ENCODE measurements at places on chromosomes 1 and 21.

DNA sequence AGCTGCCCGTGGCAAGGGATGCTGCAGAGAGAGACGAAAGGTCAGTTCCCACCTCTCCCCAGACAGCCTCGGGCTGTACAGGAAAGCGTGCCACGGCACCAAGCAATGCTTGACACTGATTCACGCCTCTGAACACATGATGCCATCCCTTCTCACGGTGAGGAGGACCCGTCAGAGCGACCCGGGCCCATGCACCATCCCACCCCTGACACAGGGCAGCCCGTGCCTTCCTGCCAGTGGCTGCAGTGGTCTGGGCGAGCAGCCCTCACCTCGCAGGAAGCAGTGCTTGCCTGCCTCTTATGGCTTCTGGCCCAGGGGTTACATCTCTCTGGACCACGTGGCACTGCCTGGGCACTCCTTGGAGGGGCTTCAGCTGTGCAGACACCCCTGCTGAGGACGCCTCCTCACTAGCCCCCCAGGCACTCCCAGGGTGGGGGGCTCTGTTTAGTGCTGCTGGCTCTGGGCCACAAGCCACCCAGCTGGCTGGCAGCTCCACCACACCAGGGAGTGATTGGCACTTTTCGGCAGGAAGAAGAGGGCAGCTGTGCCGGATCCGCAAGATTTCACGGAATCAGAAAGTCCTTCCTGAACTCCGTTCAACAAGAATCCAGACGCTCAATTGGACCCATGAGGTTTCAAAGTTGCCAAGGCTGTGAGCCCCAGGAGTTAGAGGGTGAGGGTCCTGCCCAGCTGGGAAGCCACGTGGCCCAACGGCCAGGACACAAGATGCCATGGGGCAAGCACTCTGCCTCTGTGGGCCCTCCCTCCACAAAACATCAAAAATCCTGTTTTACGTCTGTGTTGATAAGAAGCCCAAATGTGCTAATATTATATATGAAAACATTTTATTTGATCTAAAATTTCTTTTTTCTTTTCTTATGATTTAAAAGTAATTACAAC lies 34.8 kb upstream of the SLC19A1 start:
- no peak for DNase-seq

- DNase-seq, result no peak
These were observed 20.9 kb upstream of the TGFB2 start for GRCh38 chr1:218324226-218324580.

DNA sequence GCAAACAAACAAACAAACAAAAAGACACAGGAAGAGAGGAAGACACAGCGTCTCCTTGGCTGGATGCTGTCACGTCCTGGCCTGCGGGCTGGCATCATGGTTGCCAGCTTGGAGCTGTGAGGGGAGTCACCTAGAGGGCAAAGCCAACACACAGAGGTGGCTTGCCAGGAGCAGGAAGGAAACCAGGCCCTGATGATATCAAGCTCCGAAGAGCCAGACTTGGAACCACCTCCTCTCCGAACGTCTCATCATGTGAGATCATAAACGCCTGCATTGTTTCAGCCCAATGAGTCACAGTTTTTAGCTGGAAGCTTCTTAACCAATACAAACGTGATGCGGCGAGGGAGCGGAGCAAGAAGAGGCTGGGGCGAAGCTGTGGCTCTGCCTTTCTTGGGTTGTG lies 8.7 kb downstream of the PLA2G2D start:
- DNase-seq, result no peak

GRCh38 chr1:237386362-237387143 lies 344.6 kb downstream of the RYR2 start:
- DNase-seq, result peak; percentile 21

- DNase-seq, result no peak
These were observed 8.5 kb downstream of the PRAMEF1 start for GRCh38 chr1:12799730-12800129.

DNA sequence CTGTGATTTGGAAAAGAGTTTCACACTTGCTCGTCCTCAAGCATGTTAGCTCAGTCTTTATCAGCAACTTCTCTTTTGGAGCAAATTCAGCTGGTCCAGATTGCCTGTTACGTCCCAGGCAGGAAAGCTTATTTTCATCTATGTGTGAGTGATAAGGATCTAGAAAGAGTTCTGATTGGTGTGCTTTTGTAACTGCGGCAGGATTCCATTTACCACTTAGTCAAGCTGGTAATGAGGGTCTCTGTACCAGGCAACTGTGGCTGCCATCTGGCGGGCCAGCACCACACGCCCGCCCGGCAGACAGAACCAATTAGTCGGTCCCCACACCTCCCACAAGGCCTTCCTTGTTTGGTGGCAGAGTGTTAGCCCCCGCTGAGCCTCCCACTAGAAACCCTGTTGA lies 21.0 kb downstream of the C1orf87 start:
- DNase-seq, result no peak

GRCh38 chr1:108072212-108072611 lies 107.2 kb upstream of the VAV3 start:
- no peak for DNase-seq

DNA sequence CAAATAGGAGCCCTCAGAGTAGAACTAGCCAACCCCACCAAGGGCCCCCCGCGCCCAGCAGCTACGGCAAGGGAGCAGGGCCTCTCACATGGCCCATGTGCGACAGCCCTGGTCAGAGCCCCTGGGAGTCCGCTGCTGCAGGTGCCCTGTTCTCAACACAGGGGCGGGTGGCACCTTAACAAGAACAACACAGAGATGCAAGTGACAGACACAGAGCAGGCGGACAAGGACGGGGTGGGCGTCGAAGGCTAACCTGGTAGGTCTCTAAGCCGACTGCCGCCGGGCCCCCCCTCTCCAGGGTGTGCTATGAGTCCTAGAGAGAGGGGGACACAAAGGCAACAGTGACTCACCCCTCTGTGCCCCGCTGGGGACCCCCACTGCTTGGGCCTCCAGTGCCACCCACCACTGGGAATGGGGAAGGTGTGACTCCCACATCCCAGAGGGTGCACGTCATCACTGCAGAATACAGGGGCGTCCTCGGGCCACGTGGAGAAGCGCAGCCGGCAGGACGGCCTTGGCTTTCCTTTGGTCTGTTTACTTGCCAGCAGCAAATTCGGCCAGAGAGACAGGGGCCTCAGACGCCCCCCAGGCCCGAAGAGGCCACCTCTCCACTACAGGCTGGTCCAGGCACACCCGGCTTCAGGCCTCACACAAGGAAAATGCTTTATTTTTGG lies 44.8 kb downstream of the PRDM15 start:
- no peak for DNase-seq

GRCh38 chr1:167797015-167797414 lies 75.2 kb downstream of the MPZL1 start:
- DNase-seq, result no peak

DNA sequence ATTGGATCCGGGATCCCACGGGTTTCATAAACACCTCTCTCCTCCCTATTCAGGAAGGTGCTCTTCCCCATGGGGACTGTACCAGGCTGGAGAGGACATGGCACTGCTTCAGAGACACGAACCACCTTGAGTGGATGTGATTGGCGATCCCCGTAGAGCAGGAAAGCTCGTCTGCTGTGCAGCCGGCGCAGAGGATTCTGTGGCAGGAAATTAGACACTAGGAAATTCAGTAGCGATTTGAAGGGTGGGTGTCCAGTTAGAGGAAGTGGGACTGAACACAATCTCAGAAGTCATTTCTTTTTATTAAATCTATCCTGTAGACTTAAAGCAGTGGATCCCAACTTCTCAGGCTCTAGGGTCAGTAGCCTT lies 767 bp downstream of the PDIK1L start:
- DNase-seq, result no peak

- no peak for DNase-seq
These were observed 45.2 kb upstream of the KCNA3 start for GRCh38 chr1:110719908-110720307.

DNA sequence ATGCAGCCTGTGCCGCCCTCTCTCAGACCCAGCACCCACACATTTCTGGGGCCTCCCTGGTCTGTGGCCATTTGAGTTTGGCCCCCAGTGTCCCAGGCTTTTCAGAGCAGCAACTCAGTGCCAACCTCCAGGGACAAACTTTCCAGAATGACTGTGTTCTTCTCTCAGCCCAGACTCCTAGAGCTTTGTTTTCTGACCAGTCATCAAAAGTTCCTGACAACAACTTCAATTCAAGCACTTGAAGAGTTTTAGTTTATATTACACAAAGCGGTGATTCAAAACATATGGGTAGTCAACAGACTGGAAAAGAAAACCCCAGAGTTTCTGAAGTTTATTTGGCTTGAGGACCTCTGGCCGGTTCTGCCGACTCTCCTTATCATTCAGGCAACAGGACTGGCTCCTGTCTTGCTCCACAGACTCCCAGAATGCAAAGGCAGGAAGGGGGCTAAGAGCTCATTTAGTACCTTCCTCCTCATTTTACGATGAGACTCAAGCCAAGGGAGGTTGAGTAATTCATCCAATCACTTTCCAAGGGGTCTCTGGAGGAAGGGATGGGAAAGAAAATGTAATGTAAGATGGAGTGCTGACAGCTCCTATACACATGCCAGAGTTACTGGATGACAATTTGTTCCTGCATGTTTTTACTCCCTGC lies 27.0 kb upstream of the TIAM1 start:
- no peak for DNase-seq

DNA sequence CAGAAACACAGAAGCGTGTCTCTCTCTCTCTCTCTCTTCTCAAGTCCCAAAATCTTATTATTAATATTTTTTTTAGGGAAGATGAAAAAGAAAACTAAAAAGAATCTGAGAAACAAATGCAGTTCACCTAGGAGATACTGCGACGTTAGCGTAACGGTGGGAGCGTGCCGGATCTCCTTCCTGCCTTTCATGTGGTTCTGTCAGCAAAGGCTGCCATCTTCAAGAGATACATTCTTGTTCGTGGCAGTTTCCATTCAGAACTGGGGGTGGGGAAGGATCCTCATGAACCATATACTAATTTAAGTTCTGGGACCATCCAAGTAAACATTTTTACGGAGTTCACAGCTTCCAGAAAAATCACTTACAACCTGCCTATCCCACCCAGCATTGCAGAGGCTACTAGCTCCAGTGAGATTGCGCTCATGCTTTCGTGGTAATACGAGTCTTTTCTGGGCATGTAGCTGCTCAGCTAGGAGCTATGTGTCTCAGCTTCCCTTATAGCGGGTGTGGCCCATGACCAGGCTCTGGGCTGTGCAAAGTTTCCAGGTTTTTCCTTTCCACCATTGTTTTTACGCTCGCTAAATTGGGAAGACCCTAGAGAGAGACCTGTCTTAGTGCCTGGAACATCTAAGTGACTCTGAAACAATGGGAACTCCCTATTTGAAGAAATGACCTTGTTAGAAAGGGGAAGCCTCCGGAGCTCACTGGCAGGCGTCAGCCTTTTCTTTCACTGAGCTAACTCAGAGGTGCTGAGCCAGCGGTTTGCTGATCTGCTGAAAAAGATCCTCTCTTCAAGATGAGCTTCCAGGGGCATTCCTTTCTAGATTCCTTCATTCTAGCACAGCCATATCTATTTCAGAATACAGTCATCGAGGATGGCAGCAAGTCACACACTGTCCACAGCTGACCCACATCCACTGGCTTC lies 17.3 kb downstream of the SLAMF1 start:
- no peak for DNase-seq

GRCh38 chr1:21874778-21875547 lies 62.1 kb downstream of the HSPG2 start:
- no peak for DNase-seq

DNA sequence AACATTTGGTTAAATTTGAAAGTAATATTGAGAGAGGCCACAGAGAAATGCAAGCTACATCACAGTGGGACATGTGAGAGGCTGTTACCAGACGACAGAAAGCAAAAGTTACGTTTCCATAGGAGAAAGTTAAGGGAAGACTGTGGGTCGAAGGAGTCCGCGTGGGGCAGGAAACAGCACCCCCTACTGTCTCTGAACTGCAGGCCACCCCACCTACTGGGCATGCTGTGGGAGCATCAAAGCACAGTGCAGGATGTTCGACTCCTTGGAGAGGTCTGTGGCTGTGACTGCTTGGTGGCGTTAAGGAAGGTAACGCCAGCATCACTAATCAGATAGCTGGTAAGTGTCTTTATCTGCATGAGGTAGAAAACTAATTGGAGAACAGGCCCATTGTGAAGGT lies 123.9 kb downstream of the PTBP2 start:
- no peak for DNase-seq

GRCh38 chr1:221430152-221430960 lies 311.5 kb downstream of the DUSP10 start:
- DNase-seq, result no peak

DNA sequence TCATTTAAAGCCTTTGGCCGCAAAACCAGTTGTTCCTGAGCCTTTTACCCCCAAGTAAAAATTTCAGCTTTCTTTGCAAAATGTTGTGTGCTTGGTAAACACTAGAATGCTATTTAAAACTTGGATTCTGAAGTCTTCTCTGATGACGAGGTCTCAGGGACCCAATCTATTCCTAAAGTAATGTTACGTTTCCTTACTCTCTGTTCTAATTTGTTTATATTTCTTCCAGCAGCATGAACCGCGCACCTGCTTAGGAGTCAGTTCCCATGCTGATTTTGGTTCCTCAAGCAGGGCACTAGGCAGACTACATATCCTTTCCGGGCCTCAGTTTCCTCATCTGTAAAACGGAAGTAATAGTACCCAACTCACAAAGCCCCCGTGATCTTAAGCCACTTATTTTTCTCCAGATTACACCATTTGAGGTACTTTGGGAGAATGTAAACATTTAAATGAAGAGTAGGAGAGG lies 969 bp upstream of the ALDH4A1 start:
- no peak for DNase-seq

- DNase-seq, result no peak
These were observed 44.9 kb downstream of the TRAF5 start for GRCh38 chr1:211371406-211372105.

DNA sequence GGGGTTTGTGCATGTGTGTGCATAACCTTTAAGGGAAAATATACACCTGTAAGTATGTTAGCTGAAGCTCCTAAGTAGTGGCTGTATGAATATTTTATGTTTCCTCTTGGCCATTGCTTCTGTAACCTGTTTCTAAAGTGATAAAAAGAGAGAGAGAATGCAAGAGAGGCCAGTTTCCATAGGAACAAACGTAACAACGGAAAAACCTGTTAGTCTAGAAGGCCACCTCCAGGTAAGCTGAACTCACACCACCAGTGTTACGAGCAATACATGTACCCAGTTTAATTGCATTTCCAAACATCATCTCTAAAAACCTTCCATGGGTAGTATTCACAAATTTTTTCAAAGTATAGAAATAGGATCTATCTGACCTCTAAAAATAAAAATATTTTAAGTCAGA lies 63.1 kb downstream of the PLPPR4 start:
- no peak for DNase-seq

GRCh38 chr1:201436393-201436792 lies 14.9 kb upstream of the TNNI1 start:
- DNase-seq, result no peak

GRCh38 chr1:66728021-66728420 lies 24.2 kb upstream of the DYNLT5 start:
- DNase-seq, result no peak

DNA sequence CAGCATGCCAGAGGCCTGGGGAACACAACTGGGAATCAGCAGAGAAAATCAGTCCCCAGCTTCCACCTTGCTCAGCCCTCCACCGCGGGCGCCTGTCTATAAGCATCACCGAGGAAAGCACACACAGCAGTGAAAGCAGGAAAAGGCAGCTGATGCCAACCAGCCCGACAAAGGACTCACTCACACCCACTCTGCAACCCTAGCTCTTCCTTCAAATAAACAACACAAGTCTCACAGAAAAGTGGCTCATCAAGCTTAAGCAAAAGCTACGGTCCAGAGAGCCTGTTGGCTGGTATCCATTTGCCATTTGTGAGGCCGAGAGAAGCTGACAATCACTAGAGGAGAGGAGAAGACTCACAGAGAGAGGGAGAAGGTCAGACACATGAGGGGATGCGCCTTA lies 27.1 kb downstream of the MRAP start:
- no peak for DNase-seq

Data from KG1 (cell line).